ENCODE measurements at places on chromosomes 4 and X.
A peak's percentile ranks its signal among the peaks of the same experiment; 100 is the strongest.

DNA sequence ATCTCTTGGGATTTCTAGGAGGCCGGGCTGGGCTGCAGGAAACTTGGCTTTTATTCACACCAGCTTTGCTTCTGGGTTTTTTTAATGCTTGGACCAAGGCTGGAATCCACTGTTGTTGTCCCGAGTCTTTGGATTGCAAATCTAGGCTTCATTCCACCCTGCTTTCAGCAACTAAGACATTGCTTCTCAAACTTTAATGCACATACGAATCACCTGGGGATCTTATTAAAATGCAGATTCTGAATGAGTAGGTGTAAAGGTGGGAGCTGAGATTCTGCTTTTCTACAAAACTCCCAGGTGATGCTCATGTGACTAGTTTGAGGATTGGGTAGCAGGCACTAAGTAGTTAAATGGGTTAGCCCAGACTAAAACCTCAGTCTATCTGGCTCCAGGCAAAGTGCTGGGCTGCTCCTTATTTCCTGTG, 39.2 kb upstream of the GPC4 start:
- no peak for DNase-seq

DNA sequence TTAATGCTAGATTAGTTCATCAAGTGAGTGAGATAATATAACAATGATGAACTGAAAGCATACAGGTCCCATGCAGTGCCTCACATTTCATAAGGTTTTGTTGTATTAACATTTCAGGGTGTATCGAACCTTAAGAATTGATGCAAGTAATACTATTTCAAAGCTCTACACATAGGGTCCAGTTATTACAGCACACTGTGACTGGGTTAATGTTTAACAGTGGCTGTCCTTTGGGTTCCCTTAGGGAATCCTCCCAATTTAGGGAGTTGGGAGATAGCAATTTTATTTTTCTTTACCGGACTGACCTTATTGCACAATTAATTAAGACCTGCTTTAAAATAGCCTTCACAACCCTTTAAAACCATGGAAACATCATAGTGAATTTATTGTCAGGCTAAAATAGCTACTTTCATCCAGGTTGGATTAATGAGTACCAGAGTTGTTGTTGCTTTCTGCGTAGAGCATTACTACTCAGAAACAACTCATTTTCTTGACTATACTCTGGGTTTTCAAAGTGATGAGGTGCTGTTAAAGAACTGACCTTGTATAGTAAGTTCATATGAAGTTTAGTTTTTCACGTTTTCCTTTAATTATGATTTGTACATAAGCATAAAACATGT, 134.4 kb downstream of the AKAP4 start:
- no peak for DNase-seq

GRCh38 chr4:1718095-1718850, 2.9 kb downstream of the TMEM129 start:
- no peak for DNase-seq

DNA sequence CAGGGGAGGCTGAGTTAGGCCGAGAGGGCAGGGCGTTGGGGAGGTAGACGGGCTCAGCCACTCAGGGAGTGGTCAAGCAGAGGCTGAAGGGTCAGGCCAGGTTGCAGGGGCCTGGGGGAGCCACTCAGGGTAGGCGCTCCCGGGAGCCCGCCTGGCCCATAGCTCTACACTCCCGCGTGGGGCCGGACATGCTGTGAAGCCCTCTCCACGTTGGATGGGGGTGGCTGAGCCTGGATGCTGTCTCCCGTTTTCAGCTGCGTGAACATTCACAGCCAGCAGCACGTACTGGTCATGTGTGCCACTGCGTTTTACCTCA, 14.0 kb upstream of the MSANTD1 start:
- no peak for DNase-seq

GRCh38 chr4:61827907-61828391, 627.8 kb downstream of the ADGRL3 start:
- DNase-seq, result no peak

GRCh38 chr4:97027728-97028410, 1115.4 kb downstream of the STPG2 start:
- DNase-seq, result no peak

DNA sequence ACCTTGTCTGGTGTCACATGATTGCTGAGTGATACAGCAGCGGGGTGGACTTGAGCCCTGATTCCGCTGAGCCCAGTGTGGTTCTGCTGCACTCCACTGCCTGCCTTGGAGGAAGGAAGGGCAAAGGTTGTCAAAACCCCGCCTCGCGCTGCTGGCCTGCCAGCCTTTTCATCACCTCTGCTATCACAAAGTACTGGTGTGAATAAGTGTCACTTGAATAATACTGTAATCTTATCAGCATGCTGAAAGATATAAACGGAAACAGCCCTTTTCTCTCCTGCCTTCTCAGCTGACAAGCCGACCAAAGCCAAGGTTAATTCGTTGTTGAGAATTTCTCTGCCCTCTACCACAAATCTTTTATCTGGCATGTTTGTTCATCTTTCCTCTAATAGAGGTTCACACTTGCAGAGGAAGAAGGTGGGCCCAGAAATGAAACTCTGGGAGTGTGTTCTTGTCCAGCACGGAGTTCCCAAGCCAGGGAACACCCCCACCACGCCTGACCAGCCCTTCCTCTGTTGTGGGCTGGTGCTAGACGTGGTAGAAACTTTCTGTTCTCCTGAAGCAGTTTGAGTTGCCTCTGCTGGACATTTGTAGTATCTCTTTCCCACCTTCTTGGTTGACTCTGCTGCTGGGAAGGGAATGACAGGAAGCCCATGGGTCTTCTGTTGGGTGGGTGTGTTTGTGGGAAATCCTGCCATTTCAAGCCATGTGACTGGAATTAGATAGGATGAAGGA, 21.5 kb downstream of the FHDC1 start:
- peak; percentile 6 for DNase-seq

DNA sequence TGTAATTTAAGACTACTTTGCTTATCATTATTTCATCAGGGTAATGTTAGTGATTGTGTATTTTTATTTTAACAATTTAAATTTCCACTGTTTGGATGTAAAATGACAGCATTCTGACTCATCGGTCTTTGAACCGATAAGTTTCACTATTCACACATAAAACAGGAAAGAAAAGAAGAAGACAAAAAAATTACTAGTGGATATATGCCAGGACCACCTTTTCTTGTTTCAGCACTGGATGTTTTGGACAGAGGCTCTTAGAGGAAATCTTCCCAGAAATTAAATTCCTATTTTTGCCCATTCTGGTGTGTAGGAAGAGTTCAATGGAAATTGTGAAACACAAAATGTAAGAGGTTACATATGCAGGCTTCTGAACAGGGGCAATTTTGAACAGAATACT, 57.4 kb downstream of the VEGFC start:
- no peak for DNase-seq

- DNase-seq, result no peak
Observed at GRCh38 chr4:127920521-127920920, 39.8 kb downstream of the PLK4 start.

DNA sequence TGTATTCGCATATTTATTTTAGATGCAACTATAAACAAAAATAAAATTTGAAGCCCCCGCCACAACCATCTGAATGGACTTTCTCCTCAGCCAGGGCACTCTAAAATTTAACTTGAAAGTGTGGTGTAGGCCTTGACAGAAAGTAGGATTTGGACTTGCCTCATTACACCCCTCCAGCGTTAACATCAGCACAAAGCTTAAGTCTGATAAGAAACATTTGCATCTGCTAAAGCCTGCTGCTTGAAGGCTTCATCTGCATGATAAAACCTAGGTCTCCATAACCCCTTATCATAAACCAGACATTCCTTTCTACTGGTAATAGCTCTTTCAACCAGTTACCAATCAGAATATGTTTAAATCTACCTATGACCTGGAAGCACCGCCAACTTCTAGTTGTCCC, 1046.5 kb downstream of the FAT4 start:
- DNase-seq, result no peak

GRCh38 chrX:39480963-39481362, 616.8 kb downstream of the BCOR start:
- no peak for DNase-seq

- no peak for DNase-seq
Observed at GRCh38 chr4:14184265-14184664, 556.7 kb upstream of the BOD1L1 start.

GRCh38 chrX:45134315-45134731, 66.4 kb downstream of the DIPK2B start:
- no peak for DNase-seq

DNA sequence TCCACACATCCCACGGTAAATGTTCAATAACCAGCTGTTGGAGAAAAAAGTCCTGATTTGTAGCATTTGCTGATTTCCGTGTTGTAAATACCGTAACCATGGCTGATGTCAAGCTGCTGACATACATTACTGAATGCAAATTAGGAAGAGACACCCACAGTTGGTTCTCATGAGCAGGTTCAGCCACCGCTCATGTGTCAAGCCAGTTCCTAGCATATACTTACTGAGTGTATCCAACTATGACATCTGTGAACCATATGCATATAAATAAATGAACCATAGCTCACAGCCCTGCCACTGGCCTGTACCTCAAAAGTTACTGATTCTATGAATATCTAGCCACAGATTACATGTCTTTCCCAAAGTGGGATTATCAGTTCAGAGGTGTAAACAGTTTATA, 29.5 kb downstream of the FHDC1 start:
- DNase-seq, result no peak

- peak; percentile 68 for DNase-seq
Observed at GRCh38 chr4:89284828-89285227, 22.8 kb downstream of the GPRIN3 start.

GRCh38 chr4:43983610-43984009, 465.0 kb downstream of the KCTD8 start:
- DNase-seq, result no peak

GRCh38 chr4:76943129-76943620, 6.4 kb upstream of the SEPTIN11 start:
- no peak for DNase-seq

DNA sequence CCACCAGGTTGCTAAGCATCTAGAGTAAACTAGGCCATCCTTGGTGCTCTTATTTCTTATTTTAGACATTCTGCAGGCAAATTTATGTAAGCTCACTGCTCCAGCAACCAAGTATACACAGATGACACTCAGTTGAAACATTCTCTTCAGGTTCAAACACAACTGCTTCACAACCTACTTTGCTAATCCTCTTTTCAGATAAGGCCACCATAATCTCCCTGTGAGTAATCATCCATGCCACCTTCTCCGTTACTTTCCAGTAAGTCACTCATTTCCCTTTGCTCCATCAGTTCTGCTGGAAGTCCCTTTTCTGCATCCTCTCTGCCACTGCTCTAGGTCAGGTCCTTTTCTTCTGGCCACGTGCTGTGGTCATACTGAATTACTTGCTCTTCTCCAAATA, 120.2 kb upstream of the WDFY3 start:
- DNase-seq, result no peak

- no peak for DNase-seq
Observed at GRCh38 chr4:15918484-15919129, 19.9 kb downstream of the FGFBP1 start.

DNA sequence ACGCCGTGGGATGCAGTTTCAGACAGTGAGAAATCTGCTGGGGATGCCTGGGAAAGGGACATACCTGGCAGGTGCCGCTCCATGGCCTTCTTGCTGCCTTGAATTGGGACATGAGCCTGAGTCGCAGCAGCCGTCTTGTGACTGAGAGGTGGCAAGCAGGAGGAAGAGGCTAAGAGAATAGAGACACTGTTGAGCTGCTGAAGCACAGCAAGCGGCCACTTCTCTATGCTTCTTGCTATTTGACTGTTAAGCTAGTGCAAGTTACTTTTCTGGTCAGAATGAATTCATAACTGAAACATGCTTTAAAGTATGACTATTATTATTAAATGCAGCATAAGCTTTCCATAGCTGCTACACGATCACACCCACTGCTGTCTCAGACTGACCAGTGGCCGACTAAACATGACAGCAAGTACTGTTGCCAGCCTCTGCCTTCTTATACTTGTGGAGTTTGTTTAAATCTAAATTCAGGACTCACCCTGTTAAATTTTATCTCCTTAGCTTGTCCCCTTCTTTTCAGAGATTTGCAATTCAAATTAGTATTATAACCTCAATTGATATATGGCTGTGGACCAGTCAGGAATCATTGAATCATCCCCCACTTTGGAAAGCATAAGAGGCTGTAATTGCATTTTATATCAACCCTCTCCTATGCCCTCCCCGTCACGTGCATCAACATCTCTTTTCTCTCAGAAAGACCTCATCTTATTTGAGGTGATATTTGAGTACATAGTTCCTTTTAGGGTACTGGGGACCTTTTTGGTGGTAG, 24.8 kb upstream of the ACSL1 start:
- no peak for DNase-seq

GRCh38 chrX:23785580-23785979, 2.6 kb downstream of the SAT1 start:
- no peak for DNase-seq

DNA sequence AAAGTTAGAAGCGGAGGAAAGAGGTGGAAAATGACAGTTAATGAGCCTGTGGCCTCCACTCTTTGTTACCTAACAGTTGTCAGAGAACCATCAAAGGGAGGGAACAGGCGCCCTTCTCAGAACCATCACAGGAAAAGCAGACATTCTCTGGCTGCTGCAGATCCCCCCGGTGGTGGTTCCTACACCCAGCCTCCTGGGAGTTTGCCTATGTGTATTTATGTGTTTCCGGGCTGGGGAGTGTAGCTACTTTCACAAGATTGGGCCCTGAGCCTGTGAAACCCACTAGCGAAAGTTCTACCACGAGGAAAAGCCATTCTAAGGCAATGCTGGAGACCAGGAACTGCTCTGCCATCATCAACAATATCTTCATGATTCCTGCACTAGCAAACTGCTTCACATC, 52.7 kb upstream of the BCOR start:
- no peak for DNase-seq

- peak; percentile 99 for DNase-seq
Observed at GRCh38 chr4:183504064-183504929, 561 bp upstream of the ING2 start.

GRCh38 chr4:38866973-38867477, 581 bp upstream of the FAM114A1 start:
- no peak for DNase-seq

- DNase-seq, result no peak
Observed at GRCh38 chr4:53545942-53546581, 45.2 kb downstream of the LNX1 start.

GRCh38 chrX:10107483-10107882, 49.3 kb upstream of the CLCN4 start:
- no peak for DNase-seq

DNA sequence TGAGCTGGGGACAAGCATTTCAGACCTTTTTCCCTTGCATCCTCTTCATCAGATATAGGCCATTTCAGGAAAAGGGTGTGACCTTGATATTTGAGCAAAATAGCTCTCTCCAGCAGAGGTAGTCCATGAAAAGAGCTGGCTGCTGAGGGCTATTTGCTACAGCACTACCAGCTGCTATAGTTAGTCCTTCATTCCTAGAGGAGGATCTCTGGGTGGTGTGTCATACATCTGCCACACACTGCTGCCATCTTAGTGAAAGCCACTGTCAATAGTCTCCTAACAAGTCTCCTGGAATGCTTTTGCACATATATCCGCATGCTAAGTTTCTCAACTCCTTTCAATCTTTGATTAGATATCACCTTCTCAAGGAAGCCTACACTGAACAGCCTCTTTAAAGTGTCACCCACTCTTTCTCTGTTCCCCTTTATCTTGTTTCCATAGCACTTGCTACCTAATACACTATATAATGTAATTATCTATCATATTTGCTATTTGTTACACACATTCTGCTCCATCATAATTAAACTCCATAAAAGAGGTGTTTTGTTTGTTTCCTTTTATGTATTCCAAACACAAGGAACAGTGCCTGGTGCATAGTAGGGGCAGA, 131.9 kb downstream of the TBC1D19 start:
- no peak for DNase-seq

- DNase-seq, result no peak
Observed at GRCh38 chrX:12548746-12549145, 242.5 kb upstream of the PRPS2 start.

- DNase-seq, result no peak
Observed at GRCh38 chr4:89368861-89369260, 61.3 kb upstream of the GPRIN3 start.

GRCh38 chr4:58070726-58071125, 960.5 kb upstream of the IGFBP7 start:
- no peak for DNase-seq
